ENCODE measurements at places on chromosomes 7 and 10. TPM values are rescaled to one million over a fixed set of nuclear protein-coding genes. Genes with fewer than 3 reads are reported as not detected.

DNA sequence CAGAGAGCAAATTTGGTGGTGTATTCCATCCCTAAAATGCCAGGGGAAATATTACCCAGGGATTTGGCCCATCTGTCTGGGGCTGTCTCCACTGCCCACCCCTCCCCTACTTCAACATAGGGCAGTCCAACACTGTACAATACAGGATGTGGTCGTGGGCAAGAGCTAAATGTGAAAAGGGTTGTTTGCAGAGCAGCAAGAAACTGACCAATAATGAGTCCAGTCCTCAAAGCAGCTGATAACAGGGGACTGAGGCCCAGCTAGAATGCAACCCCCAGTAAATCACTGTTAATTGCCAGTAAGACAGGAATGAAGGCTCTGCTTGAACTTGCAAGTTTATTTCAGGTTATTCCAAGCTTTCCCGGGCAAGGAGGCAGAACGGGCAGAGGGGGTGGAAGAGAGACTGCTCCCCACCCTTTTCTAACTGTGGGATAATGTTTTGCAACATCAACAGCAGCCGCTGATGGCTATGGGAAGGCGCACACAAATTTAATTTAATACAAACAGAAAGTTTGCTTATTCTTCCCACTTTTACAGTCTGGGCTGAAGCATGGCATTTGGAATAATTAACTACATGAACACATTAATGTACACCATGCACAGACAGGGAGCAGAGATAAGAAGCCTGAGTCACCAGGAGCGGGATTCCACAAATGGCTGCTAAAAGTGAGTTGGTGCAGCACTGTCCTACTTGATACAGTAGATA, 36.8 kb downstream of the AFAP1L2 start:
- DNase-seq, result no peak

- no peak for DNase-seq
Measured at GRCh38 chr10:78130966-78131710, 97.5 kb downstream of the RPS24 start.

- DNase-seq, result peak; percentile 63
Measured at GRCh38 chr7:924541-925231, 29.8 kb downstream of the ADAP1 start.

GRCh38 chr10:44749151-44749550, 162.0 kb upstream of the TMEM72 start:
- DNase-seq, result no peak

DNA sequence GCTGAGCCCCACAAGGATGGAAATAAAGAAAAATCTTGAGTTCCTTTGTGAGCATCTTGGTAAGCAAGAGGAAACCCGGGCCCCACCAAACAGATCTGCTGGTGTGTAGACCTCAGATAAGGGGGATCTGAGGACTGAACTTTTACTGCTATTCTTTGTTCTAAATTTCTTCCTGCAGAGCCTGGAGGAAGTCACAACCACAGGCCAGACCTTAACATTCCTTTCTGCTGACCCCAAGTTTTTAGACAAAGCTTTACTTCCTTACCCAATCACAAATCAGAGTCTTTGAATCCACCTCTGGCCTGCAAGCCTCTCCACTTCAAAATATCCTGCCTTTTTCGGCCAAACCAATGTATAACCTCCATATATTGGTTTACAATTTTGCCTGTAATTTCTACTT, 352.6 kb upstream of the AUTS2 start:
- no peak for DNase-seq

GRCh38 chr7:29396563-29396962, 167.1 kb upstream of the PRR15 start:
- DNase-seq, result no peak

- peak; percentile 37 for DNase-seq
Measured at GRCh38 chr7:1705856-1706255, 35.8 kb downstream of the ELFN1 start.

DNA sequence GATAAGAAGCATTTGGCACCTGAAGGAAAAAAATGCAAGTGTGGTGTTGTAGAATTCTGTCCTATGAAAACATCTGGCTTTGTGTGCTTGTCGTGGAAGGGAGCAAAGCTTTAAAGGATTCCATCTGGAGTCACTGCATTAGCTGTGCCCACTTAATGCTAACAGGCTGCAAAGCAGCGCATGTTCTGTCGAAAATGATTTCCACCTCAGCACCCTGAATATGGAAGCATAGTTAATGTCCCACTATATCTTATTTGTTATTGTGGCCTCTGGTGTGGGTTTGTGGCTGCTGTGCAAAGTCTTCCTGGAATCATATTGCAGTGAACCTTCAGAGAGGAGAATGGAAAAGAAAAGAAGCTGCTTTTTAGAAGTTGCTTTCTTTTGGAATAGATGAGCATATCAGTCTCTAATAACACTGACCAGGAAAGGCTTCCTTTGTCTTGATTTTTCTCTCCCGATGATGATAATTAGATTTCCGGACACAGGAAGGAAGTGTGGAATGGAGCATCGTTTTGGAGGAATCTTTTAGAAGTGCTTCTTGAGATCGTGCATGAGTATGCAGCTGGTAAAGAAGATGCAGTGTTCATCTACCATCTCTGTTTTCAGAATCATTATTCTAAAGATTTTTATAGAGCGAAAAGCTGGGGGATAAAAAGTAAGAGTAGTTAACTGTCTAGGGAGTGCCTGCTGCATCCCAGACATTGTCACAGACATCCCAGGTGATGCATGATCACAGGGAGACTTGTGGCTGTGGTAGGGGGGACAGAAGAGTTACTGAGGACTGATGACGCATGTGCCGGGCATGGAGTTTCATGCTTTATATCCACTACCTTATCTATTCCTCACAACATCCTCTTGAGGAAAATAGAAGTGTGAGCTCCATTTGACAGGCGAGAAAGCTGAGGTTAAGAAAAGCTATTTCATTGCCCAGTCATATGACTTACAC, 54.6 kb downstream of the TEX36 start:
- no peak for DNase-seq

DNA sequence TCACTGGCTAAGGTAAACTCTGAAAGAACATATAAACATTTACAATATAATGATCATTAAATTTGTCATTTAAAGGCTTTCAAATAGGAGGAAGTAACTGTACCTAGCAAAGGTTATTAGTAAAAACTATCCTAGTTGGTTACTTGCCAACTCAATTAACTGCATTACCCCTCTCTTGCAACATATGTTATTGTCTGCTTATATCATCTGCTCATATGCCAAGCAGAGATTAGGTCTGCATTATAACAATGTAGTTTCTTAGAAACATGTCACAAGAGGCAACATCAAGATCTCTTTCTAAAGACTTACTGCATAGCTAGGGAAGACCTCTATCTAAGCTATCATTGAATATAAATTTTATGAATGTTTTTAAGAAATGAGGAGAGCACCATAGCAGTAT, 132.5 kb downstream of the RELN start:
- no peak for DNase-seq

GRCh38 chr7:155685070-155685790, 40.8 kb downstream of the RBM33 start:
- DNase-seq, result no peak

GRCh38 chr7:51374936-51375335, 58.3 kb upstream of the COBL start:
- DNase-seq, result no peak

DNA sequence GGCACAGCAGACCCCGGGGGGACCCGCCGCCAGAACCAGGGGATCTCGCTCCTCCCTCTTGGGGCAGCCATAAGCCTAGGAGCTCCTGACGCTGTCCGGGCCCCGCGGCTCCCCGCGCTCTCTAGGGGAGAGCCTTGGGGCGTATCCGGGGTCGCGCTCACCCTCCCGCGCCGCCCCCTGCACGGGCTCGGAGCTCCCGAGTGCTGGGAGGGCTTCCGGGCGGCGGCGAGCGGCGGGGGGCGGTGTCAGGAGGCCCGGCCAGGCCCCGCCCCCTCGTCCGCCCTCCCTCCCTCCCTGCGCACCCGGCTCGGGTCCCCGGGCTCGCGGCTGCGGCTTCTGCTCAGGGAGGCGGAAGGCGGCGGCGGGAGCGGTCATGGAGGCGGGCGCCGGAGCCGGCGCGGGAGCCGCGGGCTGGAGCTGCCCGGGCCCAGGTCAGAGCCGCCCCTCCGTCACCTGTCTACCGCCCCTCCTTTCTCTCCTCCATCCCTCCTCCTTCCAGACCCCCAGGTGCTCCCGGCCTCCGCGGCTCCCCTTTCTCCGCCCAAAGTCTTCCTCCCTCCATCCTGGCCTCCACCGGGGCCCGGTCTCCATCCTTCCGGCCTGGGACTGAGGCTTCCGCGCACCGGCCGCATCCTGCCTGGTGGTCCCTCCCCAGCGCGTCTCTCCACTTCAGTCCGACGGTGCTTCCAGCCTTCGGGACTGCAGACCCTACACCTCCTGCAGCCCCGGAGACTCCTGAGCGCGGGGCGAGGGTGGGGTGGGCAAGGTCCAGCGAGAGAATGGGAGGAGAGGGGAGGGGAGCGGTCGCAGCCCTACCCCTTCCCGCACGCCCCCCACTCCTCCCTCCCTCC, at the start of gene CCDC136:
CCDC136 (plus strand) TSS at position 848 of the 851 bp plus-strand sequence. CDS start 444 bp downstream, outside the sequence.
- DNase-seq, result peak; percentile 85

GRCh38 chr7:45922810-45923209, 1.7 kb upstream of the IGFBP3 start:
- no peak for DNase-seq

GRCh38 chr10:11272915-11273389, 255.3 kb downstream of the CELF2 start:
- DNase-seq, result no peak

DNA sequence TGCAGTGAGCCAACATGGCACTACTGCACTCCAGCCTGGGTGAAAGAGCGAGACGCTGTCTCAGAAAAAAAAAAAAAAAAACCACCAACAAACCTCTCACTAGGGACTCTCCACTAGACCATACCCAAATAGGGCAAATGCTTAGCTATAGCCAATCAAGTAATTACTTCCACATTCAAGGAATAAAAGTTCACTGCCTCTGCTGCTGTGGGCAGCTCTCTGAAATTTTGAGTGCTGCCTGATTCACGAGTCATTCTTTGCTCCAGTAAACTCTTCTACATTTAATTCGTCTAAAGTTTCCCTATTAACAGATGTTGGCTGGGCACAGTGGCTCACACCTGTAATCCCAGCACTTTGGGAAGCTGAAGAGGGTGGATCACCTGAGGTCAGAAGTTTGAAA, 4.7 kb upstream of the NRBF2 start:
- DNase-seq, result no peak

- no peak for DNase-seq
Measured at GRCh38 chr10:61836888-61837754, 64.4 kb upstream of the ARID5B start.

DNA sequence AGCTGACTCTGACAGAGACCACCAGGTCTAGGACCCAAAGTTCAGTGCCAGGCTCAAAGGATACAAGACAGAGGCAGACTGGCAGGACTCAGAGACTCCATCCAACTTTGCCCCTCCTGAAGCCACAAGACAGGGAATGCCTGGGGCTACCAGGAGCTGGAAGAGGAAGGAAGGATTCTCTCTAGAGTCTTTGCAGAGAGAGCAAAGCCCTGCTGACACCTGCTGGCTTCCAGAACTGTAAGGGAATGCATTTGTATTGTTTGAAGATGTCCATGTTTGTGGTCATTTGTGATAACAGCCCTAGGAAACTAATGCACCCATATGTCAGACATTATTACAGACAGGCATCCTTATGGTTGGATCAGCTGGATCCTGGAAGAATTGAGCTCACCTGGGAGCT, 132.3 kb upstream of the C7orf33 start:
- DNase-seq, result no peak

DNA sequence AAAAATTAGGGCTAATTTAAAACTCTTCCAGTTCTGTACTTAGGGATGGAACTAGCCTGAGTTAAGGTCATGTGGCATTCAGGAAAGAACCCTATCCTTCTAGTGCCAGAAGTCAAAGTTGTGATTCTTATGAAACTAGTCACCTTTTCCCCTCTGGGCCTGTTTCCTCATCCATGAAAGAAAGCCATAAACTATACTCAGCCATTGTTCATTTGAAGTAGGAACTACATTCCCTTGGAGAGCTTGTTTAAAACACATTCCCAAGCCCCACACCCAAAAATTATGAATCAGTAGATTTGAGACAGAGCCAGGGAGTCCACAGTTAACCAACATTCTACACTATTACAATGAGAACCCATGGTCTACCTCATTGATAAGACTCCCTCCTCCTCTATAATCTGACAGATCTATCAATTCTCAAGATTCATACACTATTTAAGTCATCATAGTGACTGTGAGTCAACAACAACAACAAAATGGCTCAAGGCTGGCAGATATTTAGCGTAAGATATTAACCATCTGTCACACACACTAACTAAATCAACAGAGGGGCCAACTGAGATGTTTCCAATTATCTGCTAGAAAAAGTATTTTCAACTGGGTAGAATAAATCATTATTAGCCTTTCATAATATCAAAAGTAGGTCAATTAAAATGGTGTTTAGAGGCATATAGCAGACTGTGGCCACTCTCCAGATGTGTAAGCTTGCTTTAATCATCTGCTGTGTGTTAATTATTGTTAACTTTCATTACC, 102.3 kb downstream of the SLC25A13 start:
- no peak for DNase-seq

- DNase-seq, result no peak
Measured at GRCh38 chr7:16431646-16432424, 10.5 kb upstream of the CRPPA start.

DNA sequence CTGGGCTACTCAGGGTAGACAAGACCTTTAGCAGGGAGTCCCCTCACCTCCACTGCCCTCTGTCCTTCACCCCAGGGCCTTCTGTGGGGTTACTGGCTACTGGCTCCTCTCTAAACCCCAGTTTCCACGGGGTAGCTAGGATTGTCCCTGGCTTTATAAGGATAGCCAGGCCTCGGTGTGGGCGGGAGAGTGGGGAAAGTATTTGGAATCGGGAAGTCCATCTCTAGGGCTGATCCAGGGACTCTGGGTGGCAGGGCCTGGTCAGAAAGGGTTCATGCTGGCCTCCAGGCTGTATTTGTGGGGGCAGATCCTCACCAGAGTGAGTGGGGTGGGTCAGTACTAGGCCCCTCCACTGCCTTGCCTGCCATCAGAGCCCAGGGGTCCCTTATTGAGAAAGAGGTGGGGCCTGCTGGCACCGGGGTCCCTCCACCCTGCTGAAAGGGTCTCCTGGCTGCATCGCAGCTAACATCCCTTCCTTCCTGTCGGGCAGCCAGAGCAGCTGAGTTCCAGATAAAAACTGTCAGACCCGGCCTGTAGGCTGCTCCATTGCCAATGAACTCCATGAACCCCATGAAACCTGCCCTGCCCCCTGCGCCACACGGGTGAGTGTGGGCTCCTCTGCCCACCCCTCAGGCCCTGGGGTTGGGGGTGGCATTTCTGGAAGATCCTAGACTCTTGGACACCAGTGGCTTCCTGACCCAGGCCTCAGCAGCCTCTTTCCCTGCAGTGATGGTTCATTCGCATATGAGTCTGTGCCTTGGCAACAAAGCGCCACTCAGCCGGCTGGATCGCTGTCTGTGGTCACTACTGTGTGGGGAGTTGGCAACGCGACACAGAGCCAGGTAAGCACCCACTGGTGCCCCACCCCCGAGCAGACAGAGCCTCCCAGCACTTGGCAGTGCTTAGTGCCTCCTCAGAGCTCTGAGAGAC, 7.3 kb downstream of the ZMIZ2 start:
- peak; percentile 66 for DNase-seq

- DNase-seq, result no peak
Measured at GRCh38 chr7:96819111-96819700, 109.6 kb upstream of the SEM1 start.

GRCh38 chr7:79529881-79530235, 76.4 kb upstream of the MAGI2 start:
- no peak for DNase-seq

GRCh38 chr7:48105045-48105444, 16.0 kb downstream of the UPP1 start:
- DNase-seq, result no peak

Gene OR6V1
- not detected for total RNA-seq

Gene CHCHD1
- 19.4 TPM for total RNA-seq

Gene MEPCE
- 36.3 TPM for total RNA-seq

Gene ZNF777
- total RNA-seq, result 11.3 TPM

Gene PLEKHA8
- total RNA-seq, result 11.3 TPM

Gene HTR7
- total RNA-seq, result 0.64 TPM

Gene PNLIPRP3
- 0.20 TPM for total RNA-seq

Gene IL6
- 6.5 TPM for total RNA-seq

Gene NKX2-3
- total RNA-seq, result 0.26 TPM

All from upper lobe of right lung (tissue), 1 donor.